ENCODE measurements at places on chromosomes 11 and 22.

DNA sequence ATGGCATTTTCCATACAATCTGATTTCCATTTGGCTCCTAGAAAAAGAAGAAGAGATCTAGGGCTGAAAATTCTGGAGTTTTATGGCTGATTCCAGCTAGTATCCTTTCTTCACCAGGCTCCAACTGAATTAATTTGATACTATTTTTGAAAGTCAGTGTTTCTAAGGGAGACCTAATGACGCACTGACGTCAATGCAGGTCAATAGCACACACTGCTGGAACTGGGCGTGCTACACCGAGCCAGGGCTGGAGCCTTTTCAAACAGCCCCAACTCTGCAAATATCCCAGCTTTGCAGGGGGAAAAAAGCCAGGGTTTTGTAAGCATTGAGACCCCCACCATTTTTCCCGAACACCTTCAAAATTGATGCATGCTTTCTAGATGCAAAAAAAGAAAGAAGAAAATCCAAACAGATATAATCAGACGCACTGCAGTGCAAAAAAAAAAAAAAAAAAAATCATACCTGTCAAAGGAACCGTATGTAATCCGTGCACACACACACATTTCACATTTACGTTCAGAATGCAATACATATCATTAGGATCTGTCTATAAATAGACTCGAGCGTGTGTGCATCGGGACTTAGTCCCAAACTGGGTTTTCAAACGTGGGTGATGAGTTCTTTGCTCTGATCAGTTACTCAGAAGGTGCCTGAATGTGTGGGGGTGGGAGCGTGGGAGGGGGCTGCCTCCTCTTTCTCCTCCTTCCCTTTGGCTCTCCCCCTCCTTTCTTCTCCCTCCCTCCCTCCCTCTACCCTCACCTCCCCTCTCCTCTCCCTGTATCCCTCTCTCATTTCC lies 124.5 kb upstream of the HSD17B12 start:
- DNase-seq = no peak

DNA sequence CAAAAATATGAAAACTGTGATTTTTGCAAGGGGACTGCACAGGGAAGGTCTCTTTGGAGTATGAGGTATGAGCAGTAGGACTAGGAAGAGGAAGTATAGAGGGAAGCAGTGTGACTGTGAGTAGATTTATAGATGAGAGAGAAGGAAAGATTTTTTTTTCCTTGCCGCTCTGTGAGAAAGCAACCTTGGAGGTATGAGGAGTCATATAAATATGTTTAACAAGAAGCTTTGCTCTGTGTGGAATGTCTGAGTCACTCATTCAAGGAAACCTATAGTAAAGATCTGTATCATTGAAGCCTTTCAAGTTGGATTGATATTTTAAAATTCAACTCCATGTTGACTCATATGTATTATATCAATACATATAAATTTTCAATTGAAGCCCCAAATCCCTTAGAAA lies 26.2 kb downstream of the DNHD1 start:
- no peak for DNase-seq

DNA sequence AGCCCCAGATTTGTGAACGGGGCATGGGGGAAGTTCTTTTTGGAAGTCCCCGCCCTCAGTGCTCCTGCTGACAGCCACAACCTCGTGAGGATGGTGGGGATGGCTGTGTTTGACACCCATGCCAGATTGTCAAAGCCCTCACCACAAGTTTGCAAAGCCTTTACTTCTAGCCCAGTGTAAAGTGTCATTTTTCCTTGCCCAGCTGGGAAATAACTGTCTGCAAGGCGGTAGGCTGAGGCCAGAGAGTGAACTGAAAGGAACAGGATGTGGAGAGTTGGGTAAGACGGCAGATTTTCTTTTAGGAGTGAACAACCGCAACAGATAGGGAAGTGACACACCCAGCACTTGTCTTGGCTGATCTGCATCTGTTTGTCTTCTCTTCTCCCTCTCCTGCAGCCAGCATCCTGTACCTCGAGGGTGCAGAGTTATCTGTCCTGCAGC lies 13.6 kb downstream of the IL17RA start:
- no peak for DNase-seq

DNA sequence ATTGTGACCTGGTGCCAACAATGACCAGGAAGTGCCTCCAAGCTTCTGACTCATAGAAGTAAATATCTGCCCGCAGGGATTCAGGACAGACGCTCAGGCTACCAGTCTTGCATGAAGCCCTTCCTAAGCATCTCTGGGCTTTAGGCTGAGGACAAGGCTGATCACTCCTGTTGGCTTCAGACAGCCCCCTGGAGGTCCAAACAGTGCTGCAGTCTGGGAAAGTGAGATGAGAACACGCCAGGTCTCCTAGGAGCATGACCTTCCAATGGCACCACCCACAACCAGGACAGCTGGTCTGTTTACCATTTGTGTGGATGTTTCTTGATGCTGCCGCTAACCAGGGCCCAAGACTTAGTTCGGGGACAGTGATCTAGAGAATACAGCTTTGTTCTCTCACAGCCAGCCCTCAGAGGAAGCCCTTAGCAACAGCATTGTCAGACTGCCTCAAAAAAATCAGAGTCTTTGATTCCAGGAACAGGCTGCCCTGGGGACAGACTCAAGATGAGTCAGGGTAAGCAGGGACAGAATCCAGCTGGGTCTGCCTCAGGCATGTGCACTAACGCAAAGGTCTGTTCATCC lies 111.2 kb downstream of the ZNF280B start:
- no peak for DNase-seq

- DNase-seq = no peak
Measured at GRCh38 chr11:91100427-91100826, 877.6 kb upstream of the CHORDC1 start.

DNA sequence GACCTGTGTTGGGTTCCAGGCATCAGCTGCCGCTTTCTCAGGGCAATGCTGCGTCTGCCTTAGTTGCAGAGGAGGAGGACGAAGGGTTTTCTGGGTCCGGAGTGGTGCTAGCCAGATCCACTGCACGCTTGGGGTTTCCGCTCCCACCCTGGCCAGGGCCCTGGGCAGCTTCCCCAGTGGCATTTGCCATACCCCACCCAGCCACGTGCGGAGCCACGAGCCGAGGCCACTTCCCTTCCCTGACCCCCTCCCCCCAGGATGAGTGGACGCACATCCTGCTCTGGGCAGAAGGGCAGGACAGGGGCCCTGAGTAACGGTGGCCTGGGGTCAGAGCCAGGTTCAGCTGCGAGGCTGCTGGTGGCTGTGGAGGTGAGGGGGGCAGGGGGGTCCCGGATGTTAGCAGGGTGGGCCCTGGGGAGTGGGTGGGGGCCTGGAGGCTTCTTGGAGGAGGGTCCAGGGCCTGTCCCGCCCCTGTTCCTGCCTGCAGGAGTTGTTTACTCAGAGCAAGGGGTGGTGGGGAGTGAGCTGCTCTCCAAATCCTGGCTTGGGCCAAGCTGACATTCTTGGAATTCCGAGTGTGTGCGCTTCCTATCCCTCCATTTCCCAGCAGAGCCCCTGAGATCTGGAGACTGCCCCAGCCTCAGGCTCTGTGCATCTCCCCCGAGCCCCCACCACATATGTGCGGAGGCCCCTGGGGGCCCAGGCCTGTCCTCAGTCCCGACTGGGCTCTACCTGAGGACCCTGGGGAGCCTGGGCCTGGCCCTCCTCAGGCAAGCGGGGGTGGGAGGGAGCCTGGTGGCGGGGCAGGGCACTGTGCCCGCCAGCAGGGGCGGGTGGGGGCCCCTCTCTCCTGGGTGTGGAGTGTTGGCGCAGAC lies 1.4 kb downstream of the TSPAN4 start:
- DNase-seq = no peak

- no peak for DNase-seq
Measured at GRCh38 chr22:28869736-28870135, 13.6 kb upstream of the ZNRF3 start.

DNA sequence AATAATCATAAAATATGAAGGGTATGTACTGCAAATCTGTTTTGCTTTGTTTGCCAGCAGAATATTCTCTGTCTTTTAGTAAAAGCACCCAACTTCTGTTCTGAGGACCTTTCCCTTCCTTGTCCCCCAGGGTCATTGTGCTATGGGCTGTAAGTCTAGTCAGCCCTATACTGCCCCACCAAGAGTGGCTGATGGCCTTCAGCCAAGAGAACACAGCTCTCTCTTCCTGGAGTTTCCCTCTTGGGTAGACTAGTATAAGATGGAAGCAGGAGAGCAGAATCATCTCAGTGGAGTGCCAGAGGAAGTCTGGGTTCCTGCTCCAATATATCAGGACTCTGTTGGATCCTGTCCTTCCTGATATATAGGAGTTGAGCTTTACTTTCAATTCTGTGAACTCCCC lies 29.0 kb downstream of the MMP13 start:
- no peak for DNase-seq

GRCh38 chr11:1255151-1255550 lies 32.3 kb downstream of the MUC5B start:
- DNase-seq = no peak

- no peak for DNase-seq
Measured at GRCh38 chr11:110366291-110366690, 63.5 kb upstream of the FDX1 start.

GRCh38 chr11:116859175-116859574 lies 21.8 kb upstream of the APOA1 start:
- DNase-seq = no peak

DNA sequence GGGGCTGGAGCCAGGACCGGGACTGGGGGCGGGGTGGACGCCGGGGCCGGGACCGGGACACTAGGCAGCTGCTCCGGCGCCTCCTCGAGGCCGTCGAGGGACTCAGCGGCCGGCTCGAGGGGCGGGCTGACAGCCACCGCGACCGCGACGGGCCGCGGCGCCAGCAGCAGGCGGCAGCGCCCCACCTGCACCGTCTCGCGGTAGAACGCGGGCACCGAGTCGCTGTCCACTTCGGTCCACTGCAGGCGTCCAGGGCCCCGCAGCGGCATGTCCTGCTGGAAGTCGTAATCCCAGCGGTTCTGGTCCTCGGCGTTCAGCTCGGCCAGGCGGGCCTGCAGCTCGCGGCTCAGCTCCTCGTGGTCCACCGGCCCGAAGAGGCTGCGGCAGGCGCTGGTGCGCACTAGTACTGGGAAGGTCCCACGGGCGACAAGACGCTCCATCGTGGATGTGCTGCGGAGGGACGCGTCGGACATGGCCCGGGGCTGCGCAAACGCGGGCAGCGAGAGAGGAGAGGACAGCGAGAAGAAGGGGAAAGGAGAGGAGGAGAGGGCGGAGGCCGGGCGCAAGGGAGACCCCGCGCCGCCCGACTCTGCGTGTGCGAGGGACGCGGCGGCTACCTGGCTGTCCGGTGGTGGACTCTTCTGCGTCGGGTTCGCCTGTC lies 428 bp downstream of the CDKN1C start:
- DNase-seq = no peak

DNA sequence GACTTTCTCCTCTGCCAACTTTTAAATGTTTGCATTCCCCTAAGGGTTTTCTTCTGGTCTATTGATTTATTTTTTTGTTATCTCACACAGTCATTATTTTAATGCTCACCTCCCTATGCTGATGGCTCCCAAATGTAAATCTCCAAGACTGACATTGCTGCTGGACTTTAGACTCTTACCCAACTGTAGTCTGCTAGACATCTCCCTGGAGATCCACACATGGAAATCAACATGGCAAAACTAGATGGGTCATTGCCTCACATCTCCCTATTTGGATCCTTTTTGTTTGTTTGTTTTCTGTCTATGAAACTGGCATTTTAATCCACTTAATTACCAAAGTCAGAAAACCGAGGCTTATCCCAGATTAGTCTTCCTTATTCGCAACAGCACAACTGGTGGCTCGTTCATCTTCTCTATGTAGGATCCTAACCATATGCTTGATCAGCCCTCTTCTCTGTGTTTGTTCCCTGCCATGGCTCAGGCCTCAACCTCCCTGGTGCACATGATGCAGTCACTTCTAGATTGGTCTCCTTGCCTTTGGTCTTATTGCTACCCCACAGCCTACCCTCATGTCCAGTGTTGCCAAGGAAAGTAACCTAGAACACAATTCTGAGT lies 37.3 kb downstream of the SC5D start:
- DNase-seq = no peak

DNA sequence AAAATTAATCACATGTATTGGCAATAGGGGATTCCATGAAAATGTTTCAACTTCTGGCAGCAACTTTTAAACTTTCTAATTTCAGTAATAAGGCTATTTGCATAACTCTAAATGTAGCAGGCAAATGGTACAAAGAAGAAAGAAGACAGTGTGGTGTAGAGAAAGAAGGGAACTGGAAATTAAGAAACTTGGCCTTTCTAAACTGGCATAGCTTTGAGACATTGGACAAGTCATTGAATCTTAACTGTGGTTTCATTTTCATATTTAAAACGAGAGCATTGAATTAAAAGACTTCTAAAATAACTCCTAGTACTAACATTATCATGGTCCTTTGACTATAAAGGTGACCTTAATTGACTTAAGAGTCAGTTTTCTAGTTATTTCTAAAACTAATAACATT lies 125.0 kb downstream of the UVRAG start:
- DNase-seq = no peak

GRCh38 chr22:37021710-37022482 lies 2.4 kb downstream of the MPST start:
- no peak for DNase-seq

GRCh38 chr11:104772806-104773241 lies 125.4 kb downstream of the CASP12 start:
- DNase-seq = no peak

GRCh38 chr11:27863637-27864036 lies 163.4 kb upstream of the BDNF start:
- DNase-seq = no peak

DNA sequence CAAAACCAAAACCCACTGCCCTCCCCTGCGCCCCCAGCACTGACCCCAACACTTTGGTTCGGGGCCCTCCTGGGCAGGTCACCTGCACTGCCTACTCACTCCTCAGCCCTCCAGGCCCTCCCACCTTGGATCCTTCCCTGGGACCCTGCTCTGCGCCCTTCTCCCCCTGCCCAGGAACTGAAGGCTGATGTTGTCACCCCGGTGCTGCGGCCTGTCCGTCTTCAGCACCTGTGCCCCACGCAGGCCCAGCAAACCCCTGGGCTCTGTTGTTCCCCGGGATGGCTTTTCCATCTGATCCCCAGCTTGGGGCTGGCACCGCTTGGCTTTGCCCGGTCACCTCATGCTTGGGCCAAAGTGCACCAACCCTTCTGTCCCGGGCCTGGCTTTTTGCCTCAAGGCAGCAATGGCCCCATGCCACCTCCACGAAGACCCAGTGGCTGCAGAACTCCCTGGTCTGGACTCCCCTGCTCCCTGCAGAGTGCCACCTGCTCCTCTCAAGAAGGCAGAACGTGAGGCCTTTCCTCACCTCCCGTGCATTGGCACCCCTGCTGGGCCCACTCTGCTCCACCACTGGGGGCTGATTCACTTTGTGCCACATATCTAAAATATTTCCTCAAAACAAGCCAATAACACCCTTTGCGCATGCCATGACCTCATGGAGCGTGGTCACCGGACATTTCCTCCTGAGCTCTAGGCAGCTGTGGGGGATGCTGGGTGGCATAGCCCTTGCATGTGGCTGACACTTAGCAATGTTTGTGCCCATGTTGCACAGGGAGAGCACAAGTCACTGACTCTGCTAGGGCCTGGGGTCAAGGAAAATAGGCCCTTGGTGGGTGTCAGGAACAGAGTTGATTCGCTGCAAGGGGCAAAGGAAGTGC lies 8.8 kb downstream of the PPM1F start:
- no peak for DNase-seq

DNA sequence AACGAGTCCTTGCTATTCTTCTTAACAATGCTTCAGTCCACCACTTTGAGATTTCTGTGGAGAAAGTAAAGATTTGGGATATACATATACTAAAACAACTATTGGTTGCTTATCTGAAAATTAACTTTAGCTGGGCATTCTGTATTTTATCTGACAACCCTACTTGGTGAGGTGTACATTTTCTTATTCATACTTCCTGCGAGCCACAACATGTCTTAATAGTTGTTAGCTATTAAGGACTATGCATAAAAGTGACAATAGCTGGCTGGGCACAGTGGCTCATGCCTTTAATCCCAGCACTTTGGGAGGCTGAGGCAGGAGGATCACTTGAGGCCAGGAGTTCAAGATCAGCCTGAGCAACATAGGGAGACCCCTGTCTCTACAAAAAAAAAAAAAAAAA lies 28.0 kb upstream of the TMA7B start:
- DNase-seq = no peak

All from stimulated activated CD8-positive, alpha-beta memory T cell treated with anti-CD3 and anti-CD28 coated beads, Interleukin-4, amount 100 ng/mL, for 1 hour (primary cell).